ENCODE measurements at places on chromosomes 12 and 14.

- no peak for DNase-seq
Observed at GRCh38 chr12:96350982-96351381, 49.3 kb downstream of the CDK17 start.

GRCh38 chr12:71558445-71558844, 105.2 kb downstream of the ZFC3H1 start:
- no peak for DNase-seq

DNA sequence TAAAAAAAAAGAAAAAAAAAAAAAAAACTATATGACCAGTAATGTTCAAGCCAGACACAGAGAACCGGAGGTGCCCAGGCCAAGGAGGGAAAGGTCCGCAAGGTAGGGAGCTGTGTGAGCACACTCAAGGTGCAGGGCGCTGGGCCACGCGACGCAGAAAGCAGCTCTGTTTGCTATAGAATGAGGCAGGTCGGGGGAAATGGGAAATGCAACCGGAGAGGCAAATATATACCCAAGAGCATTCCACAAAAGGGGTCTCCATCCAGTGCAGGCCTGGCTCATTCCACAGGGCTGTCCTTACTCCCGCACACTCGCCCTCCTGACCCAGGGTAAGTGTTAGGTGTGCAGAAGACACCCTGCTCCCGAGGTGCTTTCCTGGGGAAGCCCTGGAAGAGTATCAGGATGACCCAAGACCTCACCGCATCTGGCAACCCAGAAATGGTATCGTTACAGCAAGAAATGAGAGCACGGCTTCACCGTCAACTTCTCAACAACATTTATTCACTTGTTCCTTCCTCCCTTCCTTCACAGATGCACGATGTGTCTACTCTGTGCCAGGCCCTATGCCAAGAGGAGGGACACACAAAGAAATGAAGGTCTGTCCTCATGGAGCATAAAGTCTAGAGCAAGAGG, 86.4 kb downstream of the BCL11B start:
- DNase-seq = no peak

- no peak for DNase-seq
Observed at GRCh38 chr12:112130441-112130998, 5.2 kb downstream of the TRAFD1 start.

DNA sequence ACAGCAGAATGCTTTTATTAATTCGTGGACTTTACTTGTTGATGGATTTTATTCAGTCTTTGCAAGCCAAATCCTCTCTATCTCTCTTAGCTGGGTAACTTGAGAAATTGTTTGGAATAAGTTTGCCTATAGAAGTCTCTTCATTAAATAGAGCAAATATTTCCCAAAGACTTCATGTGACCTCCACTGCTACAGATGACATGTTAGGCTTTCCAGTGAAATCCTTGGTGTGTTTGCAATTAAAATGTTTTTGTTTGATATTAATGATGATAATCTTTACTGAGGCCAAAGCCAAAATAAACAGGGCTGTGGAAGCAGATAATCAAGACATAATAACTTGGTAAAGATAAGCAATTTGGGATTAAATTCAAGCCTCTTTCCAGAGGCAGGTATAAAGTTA, 4.4 kb downstream of the MYF6 start:
- DNase-seq = no peak

DNA sequence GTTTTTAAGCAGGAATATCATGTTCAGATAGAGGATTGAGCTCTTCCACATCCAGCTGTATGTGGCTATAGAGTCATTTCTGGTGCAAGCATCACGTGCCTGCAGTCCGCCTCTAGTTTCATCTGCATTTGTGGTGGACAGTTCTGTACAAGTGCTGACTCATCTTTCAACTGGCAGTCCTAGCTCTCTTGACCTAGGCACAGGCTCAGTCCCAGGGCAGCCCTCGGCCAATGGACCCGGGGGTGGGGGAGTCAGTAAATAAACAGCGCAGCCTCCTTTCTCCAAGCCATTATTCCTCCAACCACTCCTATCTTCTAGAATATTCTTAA, 41.8 kb upstream of the FRMD6 start:
- DNase-seq = no peak

DNA sequence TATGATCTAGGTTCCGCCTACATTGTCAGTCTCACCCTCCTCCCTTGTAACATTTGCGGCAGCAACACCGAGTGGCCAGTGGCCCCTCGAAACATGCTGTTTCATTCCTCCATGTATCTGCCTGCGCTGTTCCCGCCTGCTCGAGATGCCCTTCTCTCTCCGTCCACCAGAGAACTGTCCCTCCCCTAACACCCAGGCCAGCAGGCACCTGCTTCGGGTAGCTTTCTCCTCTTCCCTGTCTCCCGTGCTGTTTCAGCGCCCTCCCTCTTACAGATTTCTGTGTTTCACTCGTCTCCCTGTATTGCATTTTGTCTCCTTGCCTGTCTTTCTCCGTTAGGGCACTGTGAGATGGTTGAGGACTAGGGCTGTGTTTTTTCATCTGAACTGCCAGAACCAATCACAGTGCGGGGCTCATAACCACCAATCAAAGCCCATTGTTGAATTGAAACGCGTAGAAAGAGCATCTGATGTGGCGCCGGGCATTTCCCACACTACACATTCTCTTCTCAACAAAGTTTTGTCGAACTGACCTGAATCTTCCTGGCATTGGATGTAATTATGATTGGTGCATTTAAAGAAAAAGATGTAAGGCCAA, 40.9 kb upstream of the ELK3 start:
- DNase-seq = no peak

GRCh38 chr14:102571043-102571442, 21.4 kb upstream of the RCOR1 start:
- DNase-seq = no peak

GRCh38 chr12:1283316-1283715, 292.3 kb downstream of the ERC1 start:
- DNase-seq = no peak

DNA sequence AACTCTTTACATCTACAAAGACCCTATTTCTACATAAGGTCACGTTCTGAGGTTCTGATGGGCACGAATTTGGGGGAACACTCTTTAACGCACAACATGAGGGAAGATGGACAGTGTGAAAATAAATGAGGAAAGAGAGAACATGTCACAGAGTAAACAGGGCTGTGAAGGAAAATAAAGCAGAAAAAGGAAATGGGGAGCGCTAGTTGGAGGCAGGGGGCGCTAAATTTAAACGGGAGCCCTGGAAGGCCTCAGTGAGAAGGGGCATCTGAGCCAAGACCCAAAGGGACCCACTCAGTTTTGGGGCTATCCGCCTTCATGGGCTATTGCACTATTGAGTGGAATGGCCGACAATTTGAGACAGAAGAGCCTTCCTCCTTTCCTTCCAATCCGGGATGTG, 50.5 kb downstream of the PLXNC1 start:
- DNase-seq = no peak

DNA sequence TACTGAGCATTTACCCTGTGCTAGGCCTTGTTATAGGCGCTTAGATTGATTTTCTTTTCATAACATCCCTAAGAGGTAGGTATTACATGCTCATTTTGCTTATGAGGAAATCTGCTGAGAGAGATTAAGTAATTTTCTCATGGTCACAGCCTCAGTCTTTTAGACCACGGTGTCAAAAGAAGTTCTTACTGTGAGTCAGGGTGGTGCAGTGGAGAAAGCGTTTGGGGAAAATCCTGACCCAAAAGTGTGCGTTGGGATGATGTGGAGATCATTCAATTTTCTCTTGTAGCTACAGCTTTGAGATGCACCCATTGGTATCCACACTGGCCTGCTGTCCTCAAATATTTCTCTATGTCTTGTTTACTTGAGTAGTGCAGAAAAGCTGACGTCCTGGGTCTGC, 8.2 kb downstream of the ANG start:
- DNase-seq = no peak

DNA sequence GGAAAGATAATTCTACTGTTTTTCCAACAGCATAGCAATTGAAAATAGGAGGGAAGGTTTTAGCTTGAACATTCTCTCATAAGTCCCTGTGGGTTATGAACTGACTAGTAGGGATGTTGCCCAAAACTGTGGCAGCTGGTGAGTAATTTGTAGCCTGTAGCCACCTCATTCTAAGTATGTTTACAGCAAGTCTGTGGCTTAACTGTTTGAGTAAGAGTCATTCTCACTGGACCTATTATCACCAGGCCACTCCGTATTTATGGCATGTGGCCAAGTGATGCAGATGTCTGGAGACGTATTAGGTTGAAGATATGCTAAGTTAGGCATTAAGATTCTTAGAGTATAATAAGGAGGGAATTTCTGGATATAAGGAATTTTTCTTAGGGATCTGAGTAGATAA, 458.3 kb downstream of the ETNK1 start:
- DNase-seq = no peak

GRCh38 chr12:103278329-103278728, 217.4 kb downstream of the C12orf42 start:
- DNase-seq = no peak

DNA sequence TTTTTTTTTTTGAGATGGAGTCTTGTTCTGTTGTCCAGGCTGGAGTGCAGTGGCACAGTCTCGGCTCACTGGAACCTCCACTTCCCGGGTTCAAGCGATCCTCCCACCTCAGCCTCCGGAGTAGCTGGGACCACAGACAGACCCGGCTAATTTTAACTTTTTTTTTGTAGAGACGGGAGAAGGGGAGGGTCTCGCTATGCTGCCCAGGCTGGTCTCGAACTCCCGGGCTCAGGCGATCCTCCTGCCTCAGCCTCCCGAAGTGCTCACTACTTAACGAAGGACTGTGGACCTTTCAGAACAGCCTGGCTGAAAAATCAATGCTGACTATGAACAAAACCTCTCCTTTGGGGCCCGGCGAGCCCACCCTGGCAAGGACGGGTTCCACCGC, 10.9 kb downstream of the SLC6A12 start:
- DNase-seq = no peak

DNA sequence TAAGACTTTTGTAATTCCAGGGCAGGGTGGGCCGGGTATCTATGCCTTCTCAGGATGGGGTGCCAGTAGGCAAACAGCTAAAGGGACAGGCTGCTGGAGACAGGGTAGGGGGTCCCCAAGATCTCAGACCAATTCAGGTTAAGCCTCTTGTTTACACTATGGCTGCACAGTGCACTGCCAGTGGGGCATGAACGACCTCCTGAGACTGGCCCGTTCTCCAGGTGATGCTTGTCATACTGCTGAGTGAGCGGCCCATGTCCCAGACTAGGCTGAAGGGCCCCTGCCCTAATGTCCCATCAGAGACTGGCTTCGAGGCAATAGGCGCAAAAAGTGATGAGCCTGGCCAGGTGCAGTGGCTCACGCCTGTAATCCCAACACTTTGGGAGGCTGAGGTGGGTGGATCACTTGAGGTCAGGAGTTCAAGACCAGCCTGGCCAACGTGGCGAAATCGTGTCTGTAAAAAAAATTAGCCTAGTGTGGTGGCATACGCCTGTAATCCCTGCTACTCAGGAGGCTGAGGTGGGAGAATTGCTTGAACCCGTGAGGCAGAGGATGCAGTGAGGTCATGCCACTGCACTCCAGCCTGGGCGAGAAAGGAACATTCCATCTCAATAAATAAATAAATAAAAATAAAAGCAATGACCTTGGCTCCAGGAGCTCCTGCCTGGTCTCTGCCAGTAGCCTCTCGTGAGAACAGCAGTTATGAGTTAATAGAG, 12.6 kb downstream of the SLC25A29 start:
- DNase-seq = no peak

- DNase-seq = no peak
Observed at GRCh38 chr12:88328090-88328489, 186.0 kb downstream of the TMTC3 start.

DNA sequence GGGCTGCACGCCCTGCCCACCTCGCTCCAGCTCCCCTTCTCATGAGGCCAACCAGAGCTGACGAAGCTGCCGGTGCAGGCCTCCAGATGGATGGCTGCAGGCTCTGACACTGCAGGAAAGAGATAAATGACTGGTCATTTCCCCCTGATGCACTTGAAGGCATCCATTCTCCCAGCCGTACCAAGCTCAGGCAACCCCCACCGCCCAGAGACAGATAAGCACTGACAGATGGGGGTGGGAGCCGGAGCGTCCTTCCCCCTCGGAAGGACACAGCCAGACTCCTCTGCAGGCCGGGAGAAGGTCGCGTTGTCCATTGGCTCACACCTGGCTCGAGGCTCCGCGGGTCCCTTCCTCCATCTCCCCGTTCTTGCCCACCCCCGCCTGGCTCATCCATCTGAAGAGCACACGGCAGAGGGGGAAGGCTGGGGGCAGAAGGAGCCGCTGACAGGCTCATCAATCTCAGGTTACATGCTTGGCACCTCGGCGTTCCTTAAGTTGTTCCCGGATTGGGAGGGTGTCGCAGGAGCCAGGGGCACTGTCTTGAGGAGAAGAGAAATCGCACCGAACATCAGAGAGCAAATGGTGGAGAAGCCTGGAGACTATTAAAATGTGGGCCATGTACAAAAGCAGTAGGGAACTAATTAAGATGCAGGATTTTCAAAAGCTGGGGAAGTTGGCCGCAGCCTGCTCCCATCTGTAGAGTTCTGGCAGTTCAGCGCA, 151.6 kb downstream of the DPF3 start:
- no peak for DNase-seq

GRCh38 chr14:65810322-65810721, 397.8 kb downstream of the FUT8 start:
- DNase-seq = no peak

DNA sequence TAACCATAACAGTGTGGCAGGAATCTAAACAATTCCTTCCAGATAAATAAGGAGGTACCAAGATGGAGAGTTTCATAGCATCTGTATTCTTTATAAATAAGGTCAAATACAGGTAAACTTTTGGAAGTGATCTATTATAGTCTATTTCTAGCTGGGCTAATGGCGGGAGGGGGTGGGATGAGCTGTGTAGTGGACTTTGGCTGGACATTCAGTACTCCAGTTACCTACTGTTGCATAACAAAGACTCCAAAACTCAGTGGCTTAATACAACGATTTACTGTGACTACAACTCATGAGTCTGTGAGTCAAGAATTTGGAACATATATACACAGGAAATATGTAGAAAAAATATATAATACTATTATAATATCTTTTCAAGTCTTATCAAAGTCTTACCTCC, 496.1 kb downstream of the BCL11B start:
- no peak for DNase-seq

GRCh38 chr12:116516657-116517056, 42.5 kb upstream of the MAP1LC3B2 start:
- no peak for DNase-seq
